ENCODE measurements at places on chromosomes 7 and 10.

DNA sequence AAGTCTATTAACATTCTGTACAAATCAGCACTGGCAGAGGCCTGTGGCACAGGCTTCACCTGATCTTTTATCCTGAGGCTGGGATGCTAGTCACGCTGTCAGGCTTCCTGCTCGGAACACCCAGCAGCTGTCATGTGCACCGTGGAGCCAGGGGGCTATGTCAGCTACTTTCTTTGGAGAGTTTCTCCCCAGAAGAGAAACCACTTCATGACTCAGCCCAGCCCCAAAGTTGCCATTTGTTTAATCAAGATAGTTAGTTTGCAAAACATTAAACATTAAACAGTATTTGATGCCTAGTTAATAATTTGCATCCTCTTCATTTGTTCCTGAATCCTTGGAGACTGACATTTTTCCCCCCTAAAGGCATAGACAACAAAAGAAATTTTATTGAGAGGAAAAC is at the start of gene HABP2:
TSS of gene HABP2 (plus strand) at position 353 of the 400 bp plus-strand sequence. CDS start 69 bp downstream, outside the sequence.
- no peak for DNase-seq

DNA sequence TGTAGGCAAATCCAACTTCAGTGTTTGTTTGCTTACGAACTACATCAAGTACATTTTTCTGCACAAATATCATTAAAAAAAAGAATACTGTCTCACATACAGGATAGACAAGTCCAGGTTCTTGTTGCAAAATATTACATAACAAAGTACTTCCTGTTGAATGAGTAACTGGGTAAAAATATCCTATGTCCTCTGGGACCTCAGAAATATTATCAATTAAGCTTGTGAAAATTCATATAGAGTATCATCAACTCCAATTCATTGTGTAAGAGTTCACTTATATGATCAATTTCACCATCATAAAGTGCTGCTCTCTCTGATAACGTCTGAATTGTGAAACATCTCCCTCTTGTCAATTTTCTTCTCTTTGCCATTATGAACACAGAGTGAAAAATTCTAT is 22.6 kb downstream of the HERC4 start:
- DNase-seq: no peak

GRCh38 chr10:1736144-1736971 is 967 bp downstream of the ADARB2 start:
- no peak for DNase-seq

DNA sequence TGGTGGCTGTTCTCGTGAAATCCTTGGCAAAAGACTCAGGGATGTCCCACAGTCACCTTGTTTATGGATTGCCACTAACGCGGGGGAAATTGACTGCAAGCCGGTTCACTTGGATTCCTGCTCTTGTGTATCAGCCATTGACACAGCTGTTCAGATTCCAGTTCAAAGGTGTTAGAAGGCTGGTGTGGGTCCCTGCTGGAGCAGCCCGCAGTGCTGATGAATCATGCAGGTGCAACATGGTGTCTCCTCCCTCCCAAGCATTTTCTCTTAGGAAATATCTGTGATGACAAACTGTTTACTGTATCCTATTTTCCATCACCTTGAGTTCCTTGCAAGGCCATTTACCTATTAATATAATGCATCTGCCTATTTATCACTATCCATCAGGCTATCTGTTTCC is 170.1 kb downstream of the GATA3 start:
- DNase-seq: no peak

- no peak for DNase-seq
These were observed 61.3 kb downstream of the ABCB4 start for GRCh38 chr7:87413951-87414793.

DNA sequence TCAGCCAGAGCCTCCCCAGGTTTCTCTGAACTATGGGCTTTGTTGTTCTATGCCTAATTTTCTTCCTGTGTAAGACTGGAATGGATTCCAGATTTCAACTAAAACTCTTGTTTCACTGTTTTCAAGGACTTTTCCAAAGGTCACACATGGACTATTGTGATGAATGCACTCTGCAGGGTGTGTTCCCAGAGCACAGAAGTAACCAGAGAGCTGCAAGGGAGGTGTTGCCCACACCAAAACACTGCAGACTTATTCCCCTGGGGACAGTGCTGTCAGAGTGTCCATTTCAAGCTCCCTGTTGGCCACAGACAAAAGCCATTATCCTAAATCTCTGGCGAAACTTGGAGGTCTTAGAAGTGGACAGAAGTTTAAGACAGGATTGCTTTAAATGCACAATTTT is 231.6 kb downstream of the TRIL start:
- no peak for DNase-seq

GRCh38 chr7:100219271-100219737 is 445 bp upstream of the PVRIG start:
- no peak for DNase-seq

DNA sequence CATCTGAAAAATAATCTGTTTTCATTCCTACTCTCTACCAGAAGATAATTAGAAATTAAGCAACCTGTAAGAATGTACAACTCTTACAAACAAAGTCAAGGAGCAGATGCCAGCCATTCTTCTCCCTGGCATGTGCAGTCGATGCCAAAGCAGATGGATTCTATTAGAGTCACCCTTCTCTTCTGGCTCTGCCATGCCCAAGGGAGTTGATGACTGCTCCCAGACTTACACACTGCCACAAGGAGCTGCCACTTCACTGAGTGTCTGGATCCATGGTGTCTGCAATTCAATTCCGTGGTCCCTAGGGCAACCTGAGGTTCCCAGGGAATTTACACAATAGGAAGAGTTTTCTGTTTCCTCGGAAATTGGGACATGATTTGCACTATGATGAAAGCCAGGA is 89.1 kb upstream of the IFRD1 start:
- no peak for DNase-seq

DNA sequence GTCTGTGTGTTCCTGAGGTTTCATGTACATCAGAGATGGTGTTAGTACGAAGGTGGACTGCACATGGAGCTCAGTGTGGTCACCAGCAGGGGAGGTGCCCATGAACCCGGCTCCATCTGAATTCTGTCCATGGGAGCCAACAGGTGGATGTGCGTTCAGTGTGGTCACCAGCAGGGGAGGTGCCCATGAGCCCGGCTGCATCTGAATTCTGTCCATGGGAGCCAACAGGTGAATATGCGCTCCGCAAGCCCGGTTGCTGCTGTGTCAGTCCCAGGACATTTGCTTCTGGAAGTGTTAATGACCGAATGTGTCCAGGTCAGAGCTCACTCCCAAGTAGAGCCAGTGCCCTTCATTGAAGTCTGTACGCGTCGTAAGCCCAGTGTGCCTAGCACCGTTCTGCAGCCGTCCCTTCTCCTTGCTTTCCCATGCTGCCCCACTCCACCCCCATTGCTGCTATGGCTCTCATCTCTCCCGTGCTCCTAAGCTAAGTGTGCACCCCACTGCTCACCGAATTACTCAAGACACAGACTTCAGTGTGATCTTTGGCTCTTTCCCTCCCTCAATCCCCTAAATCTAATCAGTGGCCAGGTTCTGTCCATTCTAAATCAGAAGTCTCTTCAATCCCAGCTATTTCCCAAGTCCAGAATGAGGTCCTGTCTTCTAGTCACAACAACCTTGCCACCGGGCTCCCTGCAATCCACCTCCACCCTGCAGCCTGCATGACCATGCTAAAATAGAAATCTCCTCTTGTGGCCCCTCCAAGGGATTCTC is 352.4 kb downstream of the TCERG1L start:
- DNase-seq: no peak

DNA sequence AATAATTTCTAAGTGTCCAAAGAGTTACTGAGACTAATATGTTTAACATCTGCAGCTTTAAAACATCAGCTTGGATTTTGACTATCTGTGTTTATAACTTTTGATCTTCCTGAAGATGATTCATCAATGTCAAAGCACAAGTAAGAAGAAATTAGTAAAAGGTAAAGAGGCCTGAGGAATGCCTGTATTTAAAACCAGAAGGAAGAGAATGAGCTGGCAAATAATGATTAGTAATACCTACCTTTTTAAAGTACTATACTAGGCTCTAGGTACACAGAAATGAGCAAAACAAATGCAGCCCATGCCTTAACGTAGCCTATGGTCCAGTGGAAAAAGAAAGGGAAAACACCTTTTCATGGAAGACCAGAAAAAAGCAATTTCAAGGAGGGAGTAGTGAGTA is 158.0 kb downstream of the KCND2 start:
- DNase-seq: no peak

DNA sequence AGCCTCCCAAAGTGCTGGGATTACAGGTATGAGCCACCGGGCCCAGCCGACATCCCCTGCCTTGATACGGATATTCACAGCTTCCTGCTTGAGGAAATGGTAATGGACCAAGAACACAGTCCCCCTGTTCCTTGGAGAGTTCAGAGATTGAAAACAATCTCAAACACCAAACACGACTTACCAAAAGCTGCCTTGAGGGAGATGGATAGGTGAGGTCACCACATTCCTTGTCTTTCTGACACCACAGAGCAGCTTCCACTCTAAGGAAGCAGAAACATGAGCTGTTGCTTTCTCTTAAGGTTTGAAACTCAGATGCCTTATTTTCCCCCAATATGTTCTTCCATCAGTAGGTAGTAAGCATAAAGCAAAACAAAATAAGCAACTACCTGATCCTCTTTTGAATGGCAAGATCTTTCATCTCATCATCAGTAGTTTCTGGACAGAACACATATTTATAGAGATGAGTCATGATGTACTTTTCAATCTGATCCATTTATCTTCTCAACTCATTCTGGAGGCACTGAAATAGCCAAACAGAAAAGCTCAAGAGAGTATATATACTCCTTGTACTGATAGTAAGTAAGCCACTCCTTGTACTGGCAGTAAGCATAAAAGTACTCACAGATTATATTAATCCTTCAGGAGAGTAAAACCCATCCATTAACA is 199.1 kb upstream of the KCTD7 start:
- DNase-seq: no peak

GRCh38 chr10:100980711-100981110 is 6.6 kb downstream of the MRPL43 start:
- no peak for DNase-seq

DNA sequence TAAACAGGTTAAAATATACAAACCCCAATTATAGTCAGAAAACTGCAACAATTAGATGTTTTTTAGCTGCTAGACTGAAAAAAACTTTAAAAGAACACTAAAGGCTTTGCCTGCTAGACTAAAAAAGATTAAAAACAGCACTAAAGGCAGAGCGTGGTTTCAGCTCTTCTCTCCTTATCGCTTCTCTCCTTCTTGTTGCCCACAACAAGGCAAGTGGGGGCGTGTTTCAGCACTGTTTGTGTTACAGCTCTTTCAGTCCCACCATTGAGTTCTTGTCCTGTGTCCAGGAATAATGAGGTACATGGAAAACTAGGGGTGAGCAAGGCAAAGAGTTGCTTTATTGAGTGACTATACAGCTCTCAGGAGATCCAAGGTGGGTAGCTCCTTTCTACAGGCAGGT is 112.3 kb downstream of the HPSE2 start:
- no peak for DNase-seq

GRCh38 chr7:122682815-122683550 is 15.9 kb downstream of the RNF133 start:
- DNase-seq: no peak

GRCh38 chr7:114649689-114650088 is 235.1 kb downstream of the FOXP2 start:
- DNase-seq: no peak

DNA sequence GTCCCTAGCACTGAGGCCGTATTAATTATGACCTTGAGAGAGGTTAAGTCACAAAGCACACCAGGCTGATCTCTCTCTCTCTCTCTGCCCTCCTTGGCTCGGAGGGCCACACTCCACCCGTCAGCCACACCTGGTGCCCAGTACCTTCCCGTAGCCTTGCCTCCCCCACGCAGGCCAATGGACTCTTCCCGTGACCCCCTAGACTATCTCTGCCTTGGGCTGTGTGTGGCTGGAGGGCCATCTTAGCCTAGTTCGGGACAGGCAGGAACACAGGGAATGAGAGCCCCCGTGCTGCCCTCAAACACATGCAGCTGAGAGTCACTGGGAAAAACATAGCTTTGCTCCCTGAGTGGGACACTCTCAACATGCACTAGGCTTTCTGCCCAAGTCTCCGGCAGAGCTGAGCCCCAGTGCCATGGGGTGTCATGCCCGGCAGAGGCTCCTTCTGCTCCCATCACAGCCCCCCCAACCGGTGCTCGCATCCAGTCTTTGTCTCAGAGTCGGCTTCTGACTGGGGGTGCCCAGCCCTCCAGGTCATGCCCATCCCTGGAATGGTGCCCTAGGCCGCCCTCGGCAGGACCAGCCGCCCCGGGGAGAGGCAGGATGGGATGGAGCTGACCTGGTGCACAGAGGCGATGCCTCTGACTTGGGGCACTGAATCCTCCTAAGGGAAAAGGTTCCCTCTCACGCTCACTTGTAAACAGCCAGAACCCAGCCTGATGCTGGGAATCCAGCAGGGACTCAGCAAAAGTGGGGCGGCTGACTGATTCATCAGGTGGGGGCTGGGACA is 63.0 kb downstream of the TCERG1L start:
- no peak for DNase-seq

DNA sequence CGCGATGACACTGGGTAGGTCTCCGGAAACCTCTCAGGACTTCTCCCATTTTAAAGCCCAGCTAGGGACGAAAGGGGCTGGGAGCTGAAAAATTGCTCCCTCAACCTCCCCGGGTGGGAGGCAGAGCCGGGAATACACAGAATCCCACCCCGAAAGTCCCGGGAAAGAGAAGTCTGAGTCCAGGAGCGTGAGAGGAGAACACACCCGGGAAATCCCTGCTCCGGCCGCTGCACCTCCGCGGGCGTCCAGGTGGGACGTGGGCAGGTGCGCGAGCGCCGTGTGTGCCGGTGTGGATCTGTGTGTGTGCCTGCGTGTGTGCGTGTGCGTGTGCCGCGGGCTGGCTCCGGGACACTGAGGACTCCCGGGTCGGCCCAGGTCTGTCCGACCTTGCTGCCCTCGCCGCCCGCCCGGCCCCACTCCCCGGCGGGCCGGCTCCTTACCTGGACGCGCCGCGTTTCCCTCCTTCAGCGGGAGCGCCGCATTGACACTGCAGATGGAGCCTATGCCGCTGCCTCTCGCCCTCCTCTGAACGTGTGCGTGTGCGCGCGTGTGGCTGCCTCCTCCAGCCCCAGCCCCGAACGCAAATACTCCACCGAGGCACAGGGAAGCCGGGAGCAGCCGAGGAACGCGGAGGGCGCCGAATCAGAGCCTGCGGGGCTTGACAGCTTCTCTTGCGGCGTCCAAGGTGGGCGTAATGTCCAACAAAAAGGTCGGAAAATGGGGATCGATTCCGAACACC is at the start of gene PLXNA4:
TSS of gene PLXNA4 (minus strand) at position 489 of the 739 bp plus-strand sequence. CDS start 67,777 bp downstream, outside the sequence.
- no peak for DNase-seq

GRCh38 chr10:45461034-45461433 is 87.0 kb downstream of the ALOX5 start:
- no peak for DNase-seq

DNA sequence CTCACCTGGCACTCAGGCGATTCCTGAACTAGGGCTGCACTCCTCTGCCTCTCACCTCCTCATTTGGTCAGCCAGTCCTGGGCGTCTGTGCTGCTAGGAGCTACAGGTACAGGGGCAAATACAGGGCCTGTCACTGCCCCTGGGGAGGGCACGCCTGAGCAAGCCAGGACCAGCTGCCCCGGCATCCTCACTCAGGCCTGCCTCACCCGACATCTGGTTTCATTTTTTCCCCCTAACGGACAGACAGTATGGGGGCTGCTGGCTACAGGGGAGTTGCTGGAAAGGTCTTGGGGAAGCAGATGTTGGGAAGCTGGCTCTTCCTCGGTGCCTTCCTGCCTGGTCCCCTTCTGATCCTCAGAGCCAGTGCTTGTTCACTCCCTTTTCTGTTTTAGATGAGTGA is 77.3 kb upstream of the PPIF start:
- no peak for DNase-seq

Data from stimulated activated CD4-positive, alpha-beta T cell treated with anti-CD3 and anti-CD28 coated beads, Interleukin-4, amount 100 ng/mL, for 48 hours (primary cell).